ENCODE measurements at places on chromosomes 5 and 9.

DNA sequence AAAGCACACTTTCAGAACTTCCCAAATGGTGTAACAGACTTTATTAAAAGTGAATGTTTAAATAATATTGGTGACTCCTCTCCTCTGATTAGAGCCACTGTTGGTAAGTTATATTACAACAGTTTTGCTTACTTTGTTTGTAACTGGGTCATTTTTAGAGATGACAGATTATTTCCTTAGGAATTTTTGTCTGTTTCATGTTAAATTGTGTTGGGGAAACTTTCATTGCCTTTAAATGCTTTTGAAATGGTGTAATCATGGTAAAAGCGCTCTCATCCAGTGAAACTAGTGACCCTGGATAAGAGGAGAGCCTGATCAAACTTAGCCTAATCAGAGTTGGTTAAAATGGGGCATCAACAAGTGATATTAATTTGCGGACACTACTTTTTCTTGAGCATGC lies 39.4 kb downstream of the TNPO1 start:
- no peak for DNase-seq

GRCh38 chr9:79329861-79330260 lies 241.9 kb upstream of the TLE4 start:
- no peak for DNase-seq

GRCh38 chr5:109844695-109845094 lies 155.0 kb downstream of the MAN2A1 start:
- DNase-seq, result no peak

GRCh38 chr9:19184144-19184917 lies 46.2 kb upstream of the DENND4C start:
- DNase-seq, result peak; percentile 80

- no peak for DNase-seq
Measured at GRCh38 chr9:38132956-38133355, 63.9 kb upstream of the SHB start.
